ENCODE measurements at places on chromosomes 3 and 15. TPM values are rescaled to one million over a fixed set of nuclear protein-coding genes. Genes with fewer than 3 reads are reported as not detected.

Gene HYAL1
- 1.6 TPM for total RNA-seq

Gene SAMMSON
- total RNA-seq: not detected

Gene LRRK1
- 12.9 TPM for total RNA-seq

Gene RARB
- total RNA-seq: 10.3 TPM

Gene CPLX3
- total RNA-seq: not detected

Gene MUC4
- under 0.01 TPM for total RNA-seq

Gene GASK1A
- total RNA-seq: 0.85 TPM

Gene PLA2G4F
- total RNA-seq: not detected

Gene SNURF
- 51.8 TPM for total RNA-seq

Gene CCR8
- total RNA-seq: not detected

Gene CCDC54
- total RNA-seq: not detected

Gene MASP1
- total RNA-seq: 319 TPM

Gene GP5
- 0.14 TPM for total RNA-seq

Gene IL5RA
- total RNA-seq: not detected

Gene CCDC71
- total RNA-seq: 16.2 TPM

Data from smooth muscle cell of bladder (primary cell).